GM13976 (cell line): ENCODE measurements at places on chromosomes 12 and 14.

DNA sequence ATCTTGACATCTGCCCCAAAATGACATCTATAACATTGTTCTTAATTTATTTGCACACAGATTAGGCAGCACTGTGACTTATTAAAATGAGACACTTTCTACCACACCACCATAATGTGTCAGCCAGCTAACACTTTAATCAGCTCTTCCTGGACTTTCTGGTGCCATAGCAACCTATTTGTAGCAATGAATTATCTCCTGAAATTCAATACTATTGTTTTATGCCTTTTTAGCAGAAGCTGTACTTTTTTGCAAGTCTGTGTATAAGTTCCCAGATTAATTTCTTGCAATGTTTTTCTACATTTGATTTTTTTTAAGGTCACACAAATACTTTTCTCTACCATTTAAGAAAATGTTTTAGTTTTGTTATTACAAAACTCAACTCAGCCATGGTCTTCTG is 72.8 kb upstream of the SAV1 start:
- DNase-seq: no peak

GRCh38 chr14:30227876-30228275 is 300.2 kb upstream of the PRKD1 start:
- no peak for DNase-seq

DNA sequence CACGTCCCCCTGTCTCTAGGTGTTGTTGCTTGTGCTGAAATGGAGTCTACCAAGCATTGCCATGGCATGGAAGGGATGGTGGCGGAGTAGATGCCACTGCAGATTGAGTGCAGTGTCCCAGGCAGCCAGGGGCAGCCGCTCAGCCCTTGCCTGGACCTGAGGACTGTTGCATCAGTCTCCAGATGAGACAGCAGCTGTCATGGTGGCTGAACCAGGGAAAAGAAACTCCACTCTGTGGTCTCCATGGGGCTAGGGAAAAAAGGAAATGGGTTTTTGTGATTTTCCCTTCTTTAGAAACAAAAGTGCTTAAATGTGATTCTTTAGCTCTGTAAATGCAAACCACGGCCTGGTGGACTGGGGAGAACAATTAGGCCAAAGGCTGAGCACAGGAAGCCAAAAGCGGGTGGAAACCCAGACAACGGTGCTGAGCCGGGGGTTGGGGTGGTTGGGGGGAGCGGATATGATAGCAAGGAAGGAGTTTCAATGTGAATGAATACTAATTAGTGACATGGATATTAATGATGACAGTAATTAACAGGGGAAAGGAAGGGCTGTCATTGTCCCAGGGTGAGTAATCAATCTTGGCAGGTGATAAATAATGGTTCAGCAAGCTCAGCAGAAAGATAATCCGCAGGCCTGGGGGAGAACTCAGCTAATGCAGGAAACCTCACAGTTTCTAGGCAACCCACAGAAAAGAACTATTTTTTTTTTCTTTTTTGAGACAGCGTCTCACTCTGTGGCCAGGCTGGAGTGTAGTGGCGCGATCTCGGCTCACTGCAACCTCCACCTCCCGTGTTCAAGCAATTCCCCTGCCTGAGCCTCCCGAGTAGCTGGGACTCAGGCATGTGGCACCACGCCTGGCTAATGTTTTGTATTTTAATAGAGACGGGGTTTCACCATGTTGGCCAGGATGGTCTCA is 442.6 kb downstream of the DPF3 start:
- DNase-seq: peak; percentile 69

GRCh38 chr14:105013150-105013785 is 7.6 kb downstream of the CDCA4 start:
- no peak for DNase-seq

DNA sequence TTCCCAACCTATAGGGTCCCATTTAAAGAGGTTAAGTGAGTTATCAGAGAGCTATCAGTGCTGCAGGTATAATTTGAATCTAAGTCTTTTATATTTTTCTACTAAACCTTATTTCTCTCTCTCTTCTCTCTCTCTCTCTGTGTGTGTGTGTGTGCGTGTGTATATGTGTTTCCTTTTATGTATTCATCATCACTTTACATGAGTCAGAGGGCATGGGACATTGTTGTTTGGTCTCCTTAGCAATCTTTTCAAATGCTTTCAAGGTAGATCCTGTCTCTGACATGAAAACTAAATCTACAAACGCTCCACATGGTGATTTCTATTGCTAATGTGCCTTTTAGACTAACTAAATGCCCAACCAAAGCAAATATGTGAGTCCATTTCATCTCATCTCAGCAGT is 459.7 kb downstream of the BTG1 start:
- no peak for DNase-seq

DNA sequence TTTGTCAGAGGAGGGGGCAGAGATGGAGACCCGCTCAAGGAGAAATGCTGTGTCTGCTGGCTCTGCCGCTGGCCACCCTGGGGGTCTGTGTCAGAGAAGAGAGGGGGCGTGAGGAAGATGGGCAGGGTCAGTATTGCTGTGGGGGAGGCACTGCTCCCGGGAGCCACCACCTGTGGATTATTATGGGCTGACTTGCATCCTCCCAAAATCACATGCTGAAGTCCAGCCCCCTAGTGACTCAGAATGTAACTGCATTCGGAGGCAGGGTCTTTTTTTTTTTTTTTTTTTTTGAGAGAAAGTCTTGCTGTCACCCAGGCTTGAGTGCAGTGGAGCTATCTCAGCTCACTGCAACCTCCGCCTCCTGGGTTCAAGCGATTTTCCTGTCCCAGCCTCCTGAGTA is 12.3 kb downstream of the ABCD4 start:
- DNase-seq: peak; percentile 55

GRCh38 chr12:9331218-9331626 is 123.0 kb upstream of the PZP start:
- DNase-seq: peak; percentile 72

- DNase-seq: peak; percentile 89
Observed at GRCh38 chr12:2752676-2753371, 41.9 kb upstream of the FKBP4 start.

DNA sequence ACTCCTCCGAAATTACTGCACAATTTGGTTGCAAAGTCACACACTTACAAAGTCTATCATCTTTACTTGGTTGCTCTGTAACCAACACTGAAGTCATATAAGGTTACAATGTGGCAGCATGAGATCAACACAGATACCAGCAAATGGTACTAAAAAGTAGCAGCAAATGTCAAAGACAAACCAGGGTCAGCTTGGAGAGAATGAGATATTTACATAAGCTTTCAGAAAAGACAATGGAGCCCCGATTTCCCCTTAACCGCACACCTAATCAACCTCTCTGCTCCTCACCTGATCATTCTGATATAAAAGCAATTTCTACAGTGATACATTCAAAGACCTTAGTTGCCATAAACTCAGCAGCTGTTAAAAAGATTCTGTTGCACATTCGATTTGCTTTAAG is 76.4 kb upstream of the FOXN3 start:
- DNase-seq: no peak

DNA sequence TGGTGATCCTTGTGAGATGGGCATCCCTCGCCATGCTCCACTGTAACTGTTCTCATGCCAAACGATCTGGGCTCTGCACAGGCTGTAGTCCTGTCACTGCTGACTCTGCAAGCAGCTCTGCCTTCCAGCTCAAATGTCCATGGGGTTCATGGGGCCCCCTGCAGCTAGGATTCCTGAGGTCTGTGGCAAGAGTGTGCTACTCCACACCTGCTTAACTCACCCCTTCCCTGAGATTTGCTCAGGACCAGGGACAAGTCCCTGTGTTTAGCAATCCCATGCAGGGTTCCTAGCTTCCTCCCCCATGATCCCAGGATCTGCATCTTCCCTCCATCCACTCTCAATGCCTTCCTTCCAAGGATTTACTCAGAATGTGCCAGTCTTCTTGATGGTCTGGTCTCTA is 241.0 kb downstream of the ASCL1 start:
- DNase-seq: no peak
